GM23338 (cell line): ENCODE measurements at places on chromosomes 12 and 14. TPM values are rescaled to one million over a fixed set of nuclear protein-coding genes. Genes with fewer than 3 reads are reported as not detected.

- no peak for DNase-seq
These were observed 20.1 kb downstream of the RTN1 start for GRCh38 chr14:59850458-59850857.

DNA sequence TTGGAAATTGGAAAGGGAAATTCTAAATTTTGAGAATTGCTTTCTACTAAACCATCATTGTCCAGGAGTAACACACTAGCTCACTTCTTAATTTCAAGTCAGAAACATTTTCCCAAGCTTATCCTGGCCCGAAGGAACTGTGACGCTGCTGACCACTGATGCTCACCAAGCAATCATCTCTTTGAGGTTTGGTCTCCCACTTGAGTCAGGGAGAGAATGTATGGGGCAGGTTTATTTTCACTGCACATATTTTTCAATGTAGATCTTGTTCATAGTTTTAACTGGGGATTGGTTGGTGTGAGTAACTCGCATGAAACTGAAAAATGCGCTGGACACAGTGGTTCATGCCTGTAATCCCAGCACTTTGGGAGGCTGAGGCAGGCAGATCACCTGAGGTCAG is 12.9 kb upstream of the RNASE10 start:
- DNase-seq: no peak

- no peak for DNase-seq
These were observed 6.7 kb downstream of the SLC2A3 start for GRCh38 chr12:7929083-7929792.

DNA sequence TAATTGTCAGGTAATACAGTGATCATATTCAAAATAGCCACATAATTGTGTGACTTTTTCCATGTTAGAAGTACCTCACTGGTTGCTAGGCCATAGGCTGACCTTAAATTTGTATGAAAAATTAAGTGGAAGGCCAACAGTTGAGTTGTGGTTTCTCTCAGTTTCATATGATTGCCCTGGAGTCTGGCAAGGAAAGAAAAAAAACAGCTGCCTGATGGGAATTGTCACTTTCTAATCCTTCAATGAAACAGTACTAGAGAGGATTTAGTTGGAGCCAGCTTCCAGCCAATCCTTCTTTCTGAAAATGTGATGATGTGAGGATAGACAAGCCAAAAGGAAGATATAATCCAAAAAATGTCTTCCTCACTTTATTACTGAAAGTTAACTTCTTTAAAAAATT is 113.6 kb downstream of the ALX1 start:
- DNase-seq: no peak

DNA sequence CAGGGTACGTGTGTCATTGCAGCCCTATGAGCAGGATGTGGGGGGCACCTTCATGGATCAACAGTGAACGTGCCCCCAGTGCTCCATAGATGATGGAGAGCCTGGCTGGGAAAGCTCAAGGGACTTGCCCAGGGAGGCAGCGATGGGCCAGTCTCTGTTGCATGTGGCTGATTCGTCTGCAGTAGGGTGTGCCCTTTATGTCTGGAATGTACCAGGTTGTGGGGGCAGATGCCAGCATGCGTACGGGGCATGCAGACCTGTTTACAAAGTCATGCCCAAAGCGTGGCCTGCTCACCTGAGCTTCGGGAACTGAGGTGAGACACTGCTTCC is 72.3 kb downstream of the TESC start:
- DNase-seq: no peak

DNA sequence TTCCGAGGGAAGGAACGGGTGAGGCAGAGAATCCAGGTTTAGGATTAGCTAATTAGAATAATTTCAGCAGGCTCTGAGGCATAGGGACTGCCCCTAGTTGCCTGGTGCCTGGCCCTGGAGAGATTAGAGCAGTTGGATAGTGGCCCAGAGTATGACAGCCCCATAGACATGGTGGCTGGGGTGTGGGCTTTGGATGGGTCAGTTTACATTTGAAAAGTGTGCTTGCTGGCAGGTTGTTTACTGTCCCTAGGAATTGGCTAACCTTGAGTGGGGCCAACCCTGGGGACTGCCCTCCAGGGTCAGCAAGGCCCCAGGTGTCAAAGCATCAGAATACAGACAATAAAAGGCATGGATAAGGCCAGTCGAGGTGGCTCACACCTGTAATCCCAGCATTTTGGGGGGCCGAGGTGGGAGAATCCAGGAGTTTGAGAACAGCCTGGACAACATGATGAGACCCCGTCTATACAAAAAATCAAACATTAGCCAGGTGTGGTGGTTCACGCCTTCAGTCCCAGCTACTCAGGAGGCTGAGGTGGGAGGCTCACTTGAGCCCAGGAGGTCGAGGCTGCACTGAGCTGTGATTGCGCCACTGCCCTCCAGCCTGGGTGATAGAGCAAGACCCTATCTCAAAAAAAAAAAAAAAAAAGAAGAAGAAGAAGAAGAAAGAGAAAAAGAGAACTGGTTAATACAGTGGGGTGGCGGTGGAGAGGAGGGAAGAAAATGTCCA is 182.3 kb upstream of the PWP1 start:
- no peak for DNase-seq

GRCh38 chr14:61489512-61489911 is 168.1 kb downstream of the PRKCH start:
- DNase-seq: no peak

DNA sequence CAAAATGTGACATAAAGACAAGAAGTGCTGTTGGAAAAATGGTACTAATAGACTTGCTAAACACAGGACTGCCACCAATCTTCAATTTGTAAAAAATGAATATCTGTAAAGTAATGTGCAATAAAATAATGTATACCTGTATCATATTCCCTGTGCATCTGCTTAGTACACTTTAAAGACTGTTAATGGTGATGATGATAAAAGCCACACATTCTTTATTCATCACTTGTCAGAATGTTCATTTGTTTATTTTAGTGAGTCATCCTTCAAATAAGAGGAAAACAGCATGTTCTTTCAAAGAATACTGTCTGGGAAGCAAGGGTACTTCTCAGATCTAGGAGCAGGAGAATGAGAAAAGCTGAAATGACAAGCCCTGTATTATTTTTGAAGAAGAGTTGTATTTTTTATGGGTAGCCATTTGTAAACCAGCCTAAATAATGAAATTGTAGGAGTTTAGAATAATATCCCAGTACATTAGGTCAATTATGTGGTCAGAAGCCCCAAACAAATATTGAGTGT is 78.3 kb upstream of the PSMA6 start:
- no peak for DNase-seq

GRCh38 chr14:75279153-75279762 is 630 bp downstream of the FOS start:
- peak; percentile 46 for DNase-seq

DNA sequence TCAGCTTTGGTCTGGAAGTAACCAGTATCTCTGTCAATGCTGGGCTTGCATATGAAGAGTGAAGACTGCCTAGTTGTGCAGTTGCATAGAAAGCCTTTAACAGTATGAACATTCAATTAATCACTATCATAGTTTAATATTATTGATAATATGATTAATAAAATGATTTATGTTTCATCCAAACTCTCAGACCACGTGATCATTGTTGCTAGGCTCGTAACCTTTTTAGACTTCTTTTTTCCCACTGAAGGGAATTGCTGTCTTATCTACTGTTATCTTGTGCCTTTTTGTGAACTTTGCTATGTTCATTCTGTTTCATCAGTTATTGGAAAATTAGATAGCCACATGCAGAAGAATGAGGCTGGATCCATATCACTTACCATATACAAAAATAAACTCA is 536.4 kb upstream of the NOVA1 start:
- no peak for DNase-seq

GRCh38 chr14:43894534-43894933 is 612.5 kb downstream of the FSCB start:
- peak; percentile 83 for DNase-seq

- no peak for DNase-seq
These were observed 232.5 kb upstream of the NOS1 start for GRCh38 chr12:117593815-117594400.

- DNase-seq: no peak
These were observed 28.2 kb downstream of the TSPAN19 start for GRCh38 chr12:85007836-85008235.

DNA sequence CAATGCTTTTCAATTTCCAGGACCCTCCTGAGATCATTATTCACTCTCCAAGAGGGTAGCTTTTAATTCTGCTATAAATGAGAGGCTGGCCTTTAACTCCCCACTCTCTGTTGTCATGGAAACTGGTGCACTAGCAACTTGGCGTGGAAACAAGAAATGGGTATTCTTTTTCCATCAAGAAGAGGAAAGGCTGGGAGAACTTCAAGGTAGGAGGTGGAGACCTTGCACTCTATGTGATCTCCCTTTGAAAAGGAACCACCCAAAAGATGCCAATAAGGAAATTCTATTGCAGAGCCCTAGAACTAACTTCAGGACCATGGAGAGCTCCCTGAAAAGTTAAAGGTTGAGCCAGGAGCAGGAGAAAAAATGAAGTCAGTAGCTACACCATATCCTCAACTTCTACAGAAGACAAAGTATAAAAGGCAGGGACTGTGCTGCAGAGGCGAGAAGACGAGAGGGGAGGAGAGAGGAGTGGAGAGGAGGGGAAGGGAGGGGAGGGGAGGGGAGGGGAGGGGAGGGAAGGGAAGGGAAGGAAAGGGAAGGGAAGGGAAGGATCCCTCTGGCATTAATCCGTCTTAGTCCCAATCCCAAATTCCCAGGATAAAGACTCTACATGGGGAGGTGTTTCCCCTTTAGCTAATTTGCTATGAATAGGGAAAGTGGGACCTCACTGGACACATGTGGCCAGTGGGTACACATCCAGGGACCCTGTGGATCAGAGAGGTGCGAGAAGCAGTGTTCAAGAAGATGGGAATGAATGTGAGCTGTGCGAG is 46.7 kb upstream of the FICD start:
- DNase-seq: peak; percentile 84

- no peak for DNase-seq
These were observed 10.0 kb downstream of the SMIM41 start for GRCh38 chr12:52089491-52089890.

DNA sequence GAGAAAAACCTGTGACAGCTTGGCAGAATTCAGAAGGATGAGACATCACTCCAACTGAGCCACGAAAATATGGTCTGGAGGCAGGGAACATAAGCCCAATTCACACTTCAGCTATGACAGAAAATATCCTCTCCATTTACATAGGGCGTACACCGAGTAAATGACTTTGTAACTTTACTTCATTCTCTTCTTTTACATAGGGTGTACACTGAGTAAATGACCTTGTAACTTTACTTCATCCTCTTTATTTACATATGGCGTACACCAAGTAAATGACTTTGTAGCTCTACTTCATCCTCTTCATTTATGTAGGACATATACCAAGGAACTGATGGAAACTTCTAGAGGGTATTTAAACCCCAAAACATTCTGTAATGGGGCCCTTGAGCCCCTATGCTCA is 14.1 kb upstream of the MAPKAPK5 start:
- no peak for DNase-seq

DNA sequence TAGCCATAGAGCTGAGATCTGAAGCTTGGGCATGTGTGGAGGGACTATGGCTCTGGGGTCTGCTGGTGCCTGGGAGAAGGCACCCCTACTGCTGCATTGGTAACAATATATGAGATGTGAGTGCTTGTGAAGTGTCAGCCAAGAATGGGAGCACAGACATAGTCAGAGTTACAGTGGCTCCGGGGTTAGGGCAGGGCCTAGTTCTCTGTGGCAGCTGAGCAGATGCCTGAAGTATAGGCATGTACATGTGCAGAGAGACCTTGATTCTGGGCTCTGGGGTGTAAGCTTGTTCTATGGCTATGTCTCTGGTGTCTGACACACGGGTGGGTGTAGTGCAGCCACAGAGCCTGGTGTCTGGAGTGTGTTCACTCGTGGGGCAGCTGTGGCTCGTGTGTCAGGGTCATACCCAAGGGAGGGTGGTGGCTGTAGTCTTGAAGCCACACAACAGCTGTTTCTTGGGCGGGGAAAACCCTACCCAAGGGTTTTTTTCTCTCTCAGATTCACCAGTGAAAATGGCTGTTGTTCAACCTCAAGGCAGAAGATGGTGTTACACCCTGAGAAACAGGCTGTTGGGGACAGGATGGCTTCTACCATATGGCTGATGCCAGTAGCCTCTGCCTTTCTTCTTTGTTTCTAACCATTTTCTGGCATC is 11.9 kb upstream of the TCL1A start:
- DNase-seq: no peak

- no peak for DNase-seq
These were observed 54.3 kb downstream of the PLCZ1 start for GRCh38 chr12:18683327-18684013.

- DNase-seq: no peak
These were observed 23.0 kb downstream of the SH2B3 start for GRCh38 chr12:111428728-111429175.

DNA sequence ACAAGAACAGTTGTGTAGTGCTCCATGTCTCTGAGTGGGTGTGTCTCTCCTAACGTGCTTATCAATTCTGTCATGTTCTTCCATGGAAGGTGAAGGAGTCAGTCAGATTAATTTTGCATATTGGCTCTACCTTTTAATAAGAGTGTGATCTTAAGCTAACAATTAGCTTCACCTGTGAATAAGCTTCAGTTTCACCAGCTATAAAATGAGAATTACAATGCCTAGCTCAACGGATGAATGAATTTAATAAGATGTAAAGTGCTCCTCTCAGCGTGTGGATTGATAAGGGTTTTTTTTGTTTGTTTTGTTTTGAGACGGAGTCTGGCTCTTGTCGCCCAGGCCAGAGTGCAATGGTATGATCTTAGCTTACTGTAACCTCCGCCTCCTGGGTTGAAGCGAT is 32.7 kb downstream of the CCDC175 start:
- no peak for DNase-seq

DNA sequence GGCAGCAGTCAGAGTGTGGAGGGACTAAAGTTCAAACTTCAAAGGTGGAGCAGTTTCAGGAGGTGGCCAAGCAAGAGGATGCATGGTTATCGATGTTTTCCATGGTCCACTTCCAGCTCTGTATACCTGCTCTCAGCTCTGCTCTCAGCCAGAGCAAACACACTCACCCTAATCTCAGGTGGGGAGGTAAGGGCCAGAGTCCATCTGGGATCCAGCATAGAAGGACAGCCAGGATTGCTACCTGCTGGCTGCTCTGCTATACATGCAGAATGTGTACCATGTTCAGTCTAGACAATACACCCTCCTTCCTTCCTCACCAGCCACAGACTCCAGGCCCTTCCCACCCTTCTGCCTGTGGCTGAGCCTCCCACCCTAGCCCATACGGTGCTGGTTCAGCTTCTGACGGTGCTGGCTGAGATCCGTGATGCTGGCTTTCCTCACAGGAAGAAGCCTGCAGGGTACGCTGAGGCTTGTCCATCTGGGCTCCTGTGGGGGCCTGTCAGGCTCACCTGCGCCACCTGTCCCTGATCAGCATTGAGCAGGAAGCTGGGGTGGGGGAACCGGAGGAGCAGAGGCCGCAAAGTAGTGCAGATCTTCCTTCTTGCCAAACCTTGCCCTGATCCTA is 2.4 kb downstream of the CBLN3 start:
- DNase-seq: peak; percentile 74

- peak; percentile 44 for DNase-seq
These were observed 100.2 kb downstream of the NUMB start for GRCh38 chr14:73358187-73358586.

Gene CFAP54
- 0.07 and 0.70 TPM in 2 replicates for total RNA-seq

Gene SLCO1B1
- total RNA-seq: 0.24 TPM in 1 of 2 replicates, not detected in the other

Gene NAB2
- total RNA-seq: 19.8 and 20.8 TPM in 2 replicates

Gene TAS2R31
- total RNA-seq: 6.1 and 12.9 TPM in 2 replicates

Gene CD163
- 0.04 TPM in 1 of 2 replicates, not detected in the other for total RNA-seq

Gene BDKRB1
- total RNA-seq: not detected in 2 replicates

Gene CMKLR1
- 1.6 and 2.6 TPM in 2 replicates for total RNA-seq

Gene DNAI7
- not detected in 2 replicates for total RNA-seq

Gene PXN
- total RNA-seq: 69.3 and 76.0 TPM in 2 replicates

Gene KRT80
- total RNA-seq: not detected in 2 replicates

Gene TMEM179
- total RNA-seq: 4.8 and 5.0 TPM in 2 replicates

Gene RHOJ
- 0.17 TPM in 1 of 2 replicates, not detected in the other for total RNA-seq

Gene SRP54
- 61.6 and 77.5 TPM in 2 replicates for total RNA-seq

Gene AKAP3
- total RNA-seq: 1.9 and 3.2 TPM in 2 replicates

Gene IKZF4
- 9.0 and 12.2 TPM in 2 replicates for total RNA-seq

Gene ZC2HC1C
- 0.90 and 3.7 TPM in 2 replicates for total RNA-seq

Gene CELA1
- not detected in 2 replicates for total RNA-seq
